Activated B cell treated with CpG ODN at 0.5 μM for 24 hours (primary cell): ENCODE measurements at places on chromosomes 2 and 18.

- DNase-seq: no peak
These were observed 55.9 kb upstream of the CTLA4 start for GRCh38 chr2:203811491-203812221.

GRCh38 chr18:70419526-70419925 lies 130.7 kb downstream of the SOCS6 start:
- DNase-seq: no peak

DNA sequence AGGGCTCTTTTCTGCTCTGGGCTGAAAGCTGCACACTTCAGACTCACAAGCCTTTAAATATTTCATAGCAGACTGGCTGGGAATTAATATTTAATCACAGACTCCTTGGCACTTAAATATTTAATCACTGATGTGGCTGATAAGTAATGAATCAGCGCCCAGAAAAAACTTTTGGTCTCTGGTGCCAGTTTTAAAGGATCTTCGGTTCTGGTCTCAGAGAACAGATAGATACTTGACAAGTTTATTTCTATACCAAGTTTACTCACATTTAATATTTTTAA lies 201.2 kb downstream of the MYCN start:
- DNase-seq: no peak

DNA sequence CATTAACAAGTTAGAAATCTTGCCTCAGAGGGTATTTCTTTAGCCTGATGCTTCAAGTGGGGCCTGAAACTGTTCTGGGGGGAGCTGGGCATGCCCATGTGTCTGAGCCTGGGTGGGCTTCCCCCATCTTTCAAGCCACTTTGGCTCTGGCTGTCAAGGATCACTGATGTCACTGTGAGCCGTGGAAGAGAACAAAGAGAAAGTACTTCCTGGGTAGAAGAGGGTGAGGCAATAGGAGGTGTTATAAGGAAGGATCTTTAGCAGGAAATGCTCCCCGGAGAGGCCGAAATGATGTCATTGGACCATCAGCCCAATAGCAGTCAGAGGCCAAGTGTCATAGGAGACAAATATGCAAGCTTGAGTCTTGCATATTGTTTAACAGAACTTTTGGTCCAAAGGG lies 228.4 kb upstream of the MEX3C start:
- DNase-seq: no peak
